ENCODE measurements at places on chromosomes 6 and 20.
A peak's percentile ranks its signal among the peaks of the same experiment; 100 is the strongest.

- peak; percentile 96 for DNase-seq
Observed at GRCh38 chr6:35370124-35370741, 27.9 kb downstream of the PPARD start.

DNA sequence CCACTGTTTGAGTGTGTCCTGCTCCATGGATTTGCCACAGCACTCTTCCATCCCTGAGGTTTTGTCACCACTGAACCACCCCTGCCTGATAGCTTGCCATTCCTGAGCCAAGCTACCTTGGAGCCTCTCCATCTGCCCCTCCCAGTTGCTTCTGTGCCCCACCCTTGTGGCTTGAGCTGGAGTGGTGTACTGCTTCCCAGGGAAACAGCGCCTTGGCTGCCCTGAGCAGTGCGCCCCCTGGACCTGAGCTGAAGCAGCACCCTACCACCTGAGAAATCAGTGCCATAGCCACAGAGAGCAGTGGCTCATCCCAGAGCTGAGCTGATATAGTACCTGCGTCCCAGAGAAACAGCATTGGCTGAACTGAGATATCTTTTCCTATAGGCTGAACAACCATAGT, 40.3 kb downstream of the IL22RA2 start:
- no peak for DNase-seq

- no peak for DNase-seq
Observed at GRCh38 chr6:61134028-61134427, 1152.0 kb downstream of the KHDRBS2 start.

DNA sequence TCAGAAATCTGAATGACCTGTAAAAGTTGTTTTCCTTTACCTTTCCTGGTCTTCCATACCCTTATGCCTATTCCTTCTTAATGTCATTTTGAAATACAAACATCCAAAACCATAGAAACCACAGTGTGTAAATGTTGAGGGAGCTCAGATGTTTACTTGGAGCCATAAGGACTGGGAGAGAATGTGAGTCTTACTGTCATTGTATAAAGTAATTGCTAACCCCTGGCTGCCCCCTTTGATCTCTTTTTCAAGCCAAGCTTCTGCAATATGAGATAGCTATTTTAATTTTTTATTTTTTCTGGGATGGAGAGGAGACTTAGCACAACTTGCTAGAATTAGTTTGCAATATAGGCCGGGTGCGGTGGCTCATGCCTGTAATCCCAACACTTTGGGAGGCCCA, 124.4 kb upstream of the AKIRIN2 start:
- DNase-seq = no peak

- no peak for DNase-seq
Observed at GRCh38 chr20:38147163-38147562, 17.9 kb downstream of the TGM2 start.

GRCh38 chr6:99241905-99242534, 107.5 kb downstream of the FAXC start:
- peak; percentile 5 for DNase-seq

GRCh38 chr6:56953597-56954402, 1.1 kb upstream of the BEND6 start:
- DNase-seq = no peak

- DNase-seq = no peak
Observed at GRCh38 chr6:166767230-166767629, 140.2 kb upstream of the RPS6KA2 start.

- DNase-seq = no peak
Observed at GRCh38 chr6:11727998-11728961, 50.3 kb downstream of the ADTRP start.

- no peak for DNase-seq
Observed at GRCh38 chr6:158674342-158675131, 24.7 kb downstream of the SYTL3 start.

- DNase-seq = no peak
Observed at GRCh38 chr6:53347250-53347920, 1.4 kb downstream of the ELOVL5 start.

GRCh38 chr6:109678240-109678639, 12.8 kb downstream of the AK9 start:
- no peak for DNase-seq

GRCh38 chr6:158595223-158595622, 35.3 kb downstream of the TMEM181 start:
- DNase-seq = no peak

DNA sequence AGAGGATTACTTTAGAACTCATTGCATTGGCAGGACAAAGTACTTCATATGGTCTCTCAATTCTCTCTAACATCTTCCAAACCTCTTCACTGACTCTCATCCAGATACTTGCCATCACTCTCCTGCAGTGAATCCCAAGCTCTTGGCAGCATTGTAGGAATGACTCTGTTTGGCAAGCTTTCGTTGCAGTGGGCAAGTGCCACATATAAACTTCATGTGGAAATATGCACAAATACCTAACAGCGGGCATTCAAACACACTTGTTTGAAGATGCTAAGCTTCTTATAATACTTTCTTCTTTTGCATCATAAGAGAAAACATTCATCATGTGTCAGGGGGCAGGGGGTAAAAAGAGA, 86.2 kb upstream of the F13A1 start:
- DNase-seq = no peak

DNA sequence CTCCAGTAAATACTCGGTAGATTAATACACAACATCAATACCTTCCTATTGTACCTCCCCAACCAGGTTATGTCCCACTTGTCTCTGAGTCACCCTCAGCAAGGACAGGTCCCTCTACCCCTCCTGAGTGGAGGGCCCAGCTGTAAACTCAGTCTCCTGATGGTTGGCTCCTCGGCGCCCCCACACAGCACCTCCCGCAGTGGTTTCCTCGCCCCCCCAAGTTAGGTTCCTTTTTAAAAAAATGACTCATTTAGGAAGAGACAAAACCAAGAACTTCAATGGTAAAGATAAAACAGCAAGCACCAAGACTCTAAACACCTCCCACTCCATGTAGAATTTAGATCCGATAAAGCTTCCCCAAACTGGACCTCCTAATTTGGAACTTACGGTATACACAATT, 83.5 kb downstream of the TRERF1 start:
- no peak for DNase-seq

- DNase-seq = no peak
Observed at GRCh38 chr6:126807876-126808275, 310.6 kb upstream of the RSPO3 start.

- no peak for DNase-seq
Observed at GRCh38 chr6:166752097-166752496, 125.0 kb upstream of the RPS6KA2 start.

DNA sequence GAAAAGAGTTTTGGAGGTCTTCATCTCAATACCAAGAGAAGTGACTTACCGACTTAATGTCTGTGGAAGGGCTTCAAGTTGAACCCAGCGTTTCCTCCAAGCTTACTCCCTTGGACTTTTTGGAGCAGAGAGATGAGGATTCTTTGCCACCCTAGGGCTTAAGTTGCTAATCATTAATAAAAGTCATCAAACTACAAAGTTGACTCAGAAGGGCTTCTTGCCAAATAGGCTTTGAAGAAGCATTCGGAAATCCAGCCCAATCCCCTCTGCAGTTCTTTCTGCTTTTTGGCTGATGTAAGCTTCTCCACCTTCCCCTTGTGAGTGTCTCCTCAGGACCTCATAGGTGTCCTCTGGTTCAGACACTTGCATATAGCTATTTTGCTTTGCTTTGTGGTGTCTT, at the start of gene SLC17A3:
SLC17A3 (minus strand) TSS at position 126 of the 400 bp plus-strand sequence. CDS start 5,856 bp downstream, outside the sequence.
- no peak for DNase-seq

DNA sequence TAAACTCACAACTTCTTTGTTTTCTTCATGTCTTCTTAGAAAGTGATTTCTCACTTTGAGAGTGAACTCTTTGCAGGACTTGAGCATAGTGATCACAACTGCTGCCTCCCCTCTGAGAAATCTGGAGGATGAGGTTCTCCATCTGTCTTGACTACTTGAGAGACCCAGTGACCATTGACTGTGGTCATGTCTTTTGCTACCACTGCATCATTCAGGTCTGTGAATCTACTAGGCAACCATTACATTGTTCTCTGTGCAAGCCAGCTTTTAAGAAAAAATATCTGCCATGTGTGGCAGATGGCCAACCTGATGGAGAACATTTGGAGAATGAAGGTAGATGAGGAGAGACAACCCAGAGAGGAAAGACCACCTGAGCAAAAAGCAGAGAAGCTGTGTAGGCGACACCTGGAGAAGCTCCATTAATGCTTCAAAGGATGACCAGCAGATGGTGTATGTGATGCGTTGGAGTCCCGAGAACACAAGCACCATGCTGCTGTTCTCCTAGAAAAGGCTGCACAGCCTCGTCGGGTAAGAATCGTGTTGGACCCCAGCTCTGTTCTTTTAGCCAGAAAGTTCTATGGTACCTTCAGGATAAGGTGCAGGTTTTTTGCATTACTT, 25.1 kb upstream of the TRIM26 start:
- DNase-seq = no peak

DNA sequence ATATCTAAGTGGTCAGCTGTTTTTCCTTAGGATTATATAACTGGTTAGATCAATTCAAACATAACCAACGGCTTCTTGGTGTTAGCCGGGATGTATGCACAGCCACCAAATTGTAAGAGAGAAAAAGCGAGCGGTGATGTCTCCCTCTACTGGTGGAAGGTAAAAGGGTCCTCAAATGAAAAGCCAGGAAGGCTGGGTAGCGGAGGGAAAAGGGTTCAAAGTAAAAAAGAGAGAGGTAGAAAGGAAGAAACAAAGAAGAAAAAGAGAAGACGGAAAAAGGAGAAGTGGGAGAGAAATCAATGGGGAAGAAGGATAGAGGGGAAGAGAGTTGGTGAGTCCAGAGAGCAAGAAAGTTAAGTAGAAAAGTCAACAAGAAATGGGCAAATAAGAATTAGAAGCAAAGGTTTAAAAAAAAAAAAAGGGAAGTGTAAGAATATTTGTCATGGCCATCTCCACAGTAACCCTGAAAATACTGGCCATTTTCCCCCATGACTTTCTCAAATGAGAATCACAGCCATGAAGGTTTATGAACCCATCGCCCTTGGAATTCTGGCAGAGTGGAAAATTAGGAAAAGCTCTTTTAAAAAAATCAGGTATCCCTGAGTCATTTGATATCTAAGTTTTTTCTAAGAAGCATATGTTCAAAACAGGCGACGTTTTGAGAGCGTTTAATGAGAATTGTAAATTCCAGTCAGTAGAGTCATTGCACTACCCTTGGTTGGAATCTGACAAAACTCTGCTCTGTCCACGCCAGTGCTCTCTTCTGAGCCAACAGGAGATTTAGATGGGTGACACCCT, 155.6 kb upstream of the SNX9 start:
- peak; percentile 56 for DNase-seq

DNA sequence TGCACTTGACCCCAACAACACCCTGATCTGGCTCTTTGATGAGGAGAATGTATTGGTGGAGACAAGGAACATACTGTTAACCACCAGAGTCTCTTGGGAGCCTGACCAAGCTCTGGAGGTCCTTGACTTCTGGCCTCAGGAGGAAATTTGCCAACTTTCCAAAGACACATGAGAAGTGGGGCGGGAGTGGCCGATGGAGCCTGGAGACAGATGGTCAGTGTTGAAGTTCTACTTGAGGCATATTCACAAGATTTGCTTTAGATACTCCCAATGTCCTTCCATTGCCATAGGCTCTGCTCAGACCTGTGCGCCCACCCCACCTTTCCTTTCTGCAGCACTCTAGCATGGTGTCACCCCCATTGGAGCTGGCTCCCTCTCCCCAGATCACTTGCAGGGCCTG, 241.0 kb downstream of the SLC24A3 start:
- DNase-seq = no peak

- no peak for DNase-seq
Observed at GRCh38 chr20:31715766-31716165, 6.9 kb downstream of the BCL2L1 start.

- DNase-seq = no peak
Observed at GRCh38 chr6:95785785-95786184, 208.4 kb downstream of the MANEA start.

DNA sequence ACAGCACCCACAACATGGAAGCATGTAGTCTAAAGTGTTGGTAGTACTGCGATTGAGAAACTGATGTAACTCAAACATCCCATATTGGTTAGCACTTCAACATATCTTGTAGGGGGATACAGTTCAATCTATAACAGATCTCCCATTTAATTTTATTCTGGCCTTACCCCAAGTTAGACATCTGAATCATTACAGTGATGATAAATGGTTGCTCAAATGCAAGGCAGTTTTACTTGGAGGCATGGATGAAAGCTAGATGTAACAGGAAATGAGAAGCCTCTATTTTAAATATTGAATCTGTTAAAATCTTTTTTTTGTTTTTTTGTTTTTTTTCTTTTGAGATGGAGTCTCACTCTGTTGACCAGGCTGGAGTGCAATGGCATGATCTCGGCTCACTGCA, 44.2 kb upstream of the FAM50B start:
- DNase-seq = no peak

GRCh38 chr6:149079911-149080491, 237.5 kb upstream of the TAB2 start:
- DNase-seq = no peak

All from AG04449 (cell line).